ENCODE measurements at places on chromosomes 6 and 20.

GRCh38 chr6:104506429-104506828 lies 353.3 kb downstream of the HACE1 start:
- DNase-seq = no peak

DNA sequence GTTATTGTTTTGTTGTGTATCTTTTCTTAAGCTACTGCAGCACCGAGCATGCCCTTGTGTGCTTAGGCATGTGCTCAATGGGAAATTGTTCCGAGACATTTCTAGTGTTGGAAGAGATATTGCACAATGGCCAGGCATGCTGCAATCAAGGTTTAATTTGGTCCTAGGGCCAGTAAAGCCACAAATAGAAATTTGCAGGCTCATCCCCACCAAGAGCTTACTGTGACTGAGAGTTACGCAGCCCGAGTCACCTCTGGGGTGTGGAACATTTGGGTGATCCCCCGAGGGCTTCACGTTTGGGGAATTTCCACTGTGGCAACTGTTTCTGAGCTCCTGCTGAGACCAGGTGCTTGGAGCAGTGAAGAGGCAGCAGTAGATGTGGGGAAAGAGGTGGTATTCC lies 65.8 kb downstream of the ADTRP start:
- DNase-seq = no peak

DNA sequence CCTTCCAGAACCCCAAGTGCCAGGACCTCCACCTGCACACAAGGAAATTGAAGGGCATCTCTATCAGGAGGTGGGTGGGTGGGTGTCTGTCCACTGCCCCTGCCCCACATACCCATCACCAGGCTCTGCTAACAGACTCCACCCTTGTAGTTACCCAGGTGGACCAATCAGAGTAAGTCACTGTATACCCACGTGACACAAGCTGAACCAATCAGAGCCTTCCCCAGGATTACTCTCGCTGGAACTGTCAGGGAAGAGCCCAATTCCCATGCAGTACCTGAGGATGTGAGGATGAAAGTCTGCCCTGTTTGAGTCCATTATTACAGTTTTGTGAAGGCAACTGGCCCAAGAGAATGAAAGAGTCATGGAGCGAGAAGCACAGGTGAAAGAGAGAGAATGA lies 4.2 kb downstream of the OCSTAMP start:
- no peak for DNase-seq

- no peak for DNase-seq
Measured at GRCh38 chr20:17967521-17968365, 851 bp downstream of the SNX5 start.

DNA sequence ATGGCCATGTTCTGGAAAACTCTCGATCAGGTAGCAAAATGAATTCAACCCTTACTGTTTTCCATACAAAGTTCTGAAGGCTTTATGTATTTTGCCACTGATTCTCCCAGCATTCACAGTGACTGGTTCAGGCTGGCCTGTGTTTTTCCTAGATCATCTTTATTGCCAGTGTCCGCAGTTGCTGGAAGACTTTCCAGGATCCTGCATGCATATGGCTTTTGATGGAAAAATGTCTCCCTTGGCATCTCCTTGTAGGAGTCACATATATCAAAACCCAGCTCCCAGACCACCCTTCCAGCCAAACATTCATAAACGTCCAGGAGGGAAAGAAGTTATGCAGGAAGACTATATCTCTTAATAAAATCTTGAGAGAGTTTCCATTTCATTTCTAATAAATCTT lies 588.8 kb downstream of the MAFB start:
- no peak for DNase-seq

DNA sequence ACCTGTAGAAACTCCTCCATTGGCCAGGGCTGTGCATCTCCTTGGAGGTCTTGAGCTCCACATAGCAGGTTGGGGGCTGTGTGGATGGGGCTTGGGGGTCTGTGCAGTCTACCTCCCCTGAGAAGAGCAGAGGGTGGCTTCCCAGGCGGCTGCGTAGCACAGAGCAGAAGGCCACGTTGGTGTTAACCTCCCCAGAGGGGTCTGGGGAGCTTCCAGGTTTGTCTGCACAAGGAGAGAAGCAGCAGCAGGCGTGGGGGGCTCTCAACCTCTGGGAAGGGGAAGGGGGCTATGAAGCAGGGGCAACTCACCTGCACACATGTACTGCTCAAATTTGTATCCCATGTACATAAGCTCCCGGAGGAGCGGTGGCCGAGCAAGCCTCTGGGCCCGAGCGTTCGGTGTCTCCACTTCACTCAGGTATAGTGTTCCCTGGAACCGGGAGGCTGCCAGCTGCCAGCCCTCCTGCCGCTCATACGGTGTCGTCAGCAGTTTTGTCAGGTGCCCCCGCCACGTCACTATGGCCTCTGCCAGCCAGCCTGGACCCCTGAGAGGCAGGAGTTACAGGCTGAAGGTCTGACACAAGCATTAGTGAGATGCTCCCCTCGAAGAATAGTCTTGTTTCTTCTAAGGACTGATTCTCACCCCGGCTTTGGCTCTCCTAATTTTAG lies 1.2 kb downstream of the DXO start:
- peak; percentile 29 for DNase-seq

DNA sequence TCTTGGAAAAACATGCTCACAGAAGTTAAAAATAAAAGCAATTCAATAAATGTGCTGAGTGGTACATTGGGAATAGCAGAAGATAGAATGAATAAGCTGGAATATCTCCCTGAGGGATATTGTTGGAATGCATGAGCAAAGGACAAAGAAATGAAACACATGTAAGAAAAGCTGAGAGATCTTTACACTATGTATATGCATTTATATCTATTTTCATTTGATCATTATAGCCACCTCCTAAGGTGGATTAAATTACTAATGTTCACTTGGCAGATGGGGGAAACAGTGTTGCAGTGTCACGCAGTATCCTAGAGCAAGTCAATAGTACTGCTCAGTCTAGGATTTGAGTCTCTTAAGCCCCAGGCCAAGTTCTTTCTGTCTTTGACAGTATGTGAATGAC lies 542.0 kb upstream of the MARCKS start:
- DNase-seq = no peak

DNA sequence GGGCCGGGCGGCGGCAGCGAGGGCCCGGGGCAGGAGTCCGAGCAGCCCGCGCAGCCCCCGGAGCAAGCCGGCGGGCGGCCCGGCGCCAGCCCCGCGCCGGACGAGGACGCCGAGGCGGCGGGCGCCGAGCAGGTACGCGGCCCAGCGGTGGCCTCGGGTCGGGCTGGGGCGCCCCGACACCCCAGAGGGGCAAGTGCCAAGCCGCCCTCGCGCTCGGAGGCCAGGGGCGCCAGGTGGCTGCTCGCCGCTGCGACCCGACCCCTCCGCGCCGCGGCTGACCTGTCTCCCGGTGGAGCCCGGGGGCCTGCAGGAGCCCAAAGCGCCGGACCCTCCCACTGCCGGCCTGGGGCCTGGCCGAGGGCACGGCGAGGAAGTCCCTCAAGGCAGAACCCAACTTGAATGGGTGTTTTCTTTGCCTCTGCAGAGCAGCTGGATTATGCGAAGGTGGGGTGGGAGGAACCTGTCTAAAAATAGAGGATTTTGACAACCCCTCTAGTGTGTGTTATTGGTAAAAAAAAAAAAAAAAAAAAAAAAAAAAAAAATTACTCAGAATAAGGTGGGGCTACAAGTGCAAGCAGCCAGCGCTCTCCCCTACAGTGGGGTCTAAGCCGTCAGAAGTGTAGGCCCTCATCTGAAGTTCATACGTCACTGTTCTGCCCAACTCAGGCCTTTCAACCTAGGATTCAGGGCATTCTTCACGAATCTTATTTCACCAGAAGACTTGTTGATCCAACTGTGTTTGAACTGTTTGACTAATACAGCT lies 609 bp downstream of the OGFRL1 start:
- DNase-seq = peak; percentile 3

- DNase-seq = no peak
Measured at GRCh38 chr6:82924799-82925535, 140.7 kb downstream of the UBE3D start.

DNA sequence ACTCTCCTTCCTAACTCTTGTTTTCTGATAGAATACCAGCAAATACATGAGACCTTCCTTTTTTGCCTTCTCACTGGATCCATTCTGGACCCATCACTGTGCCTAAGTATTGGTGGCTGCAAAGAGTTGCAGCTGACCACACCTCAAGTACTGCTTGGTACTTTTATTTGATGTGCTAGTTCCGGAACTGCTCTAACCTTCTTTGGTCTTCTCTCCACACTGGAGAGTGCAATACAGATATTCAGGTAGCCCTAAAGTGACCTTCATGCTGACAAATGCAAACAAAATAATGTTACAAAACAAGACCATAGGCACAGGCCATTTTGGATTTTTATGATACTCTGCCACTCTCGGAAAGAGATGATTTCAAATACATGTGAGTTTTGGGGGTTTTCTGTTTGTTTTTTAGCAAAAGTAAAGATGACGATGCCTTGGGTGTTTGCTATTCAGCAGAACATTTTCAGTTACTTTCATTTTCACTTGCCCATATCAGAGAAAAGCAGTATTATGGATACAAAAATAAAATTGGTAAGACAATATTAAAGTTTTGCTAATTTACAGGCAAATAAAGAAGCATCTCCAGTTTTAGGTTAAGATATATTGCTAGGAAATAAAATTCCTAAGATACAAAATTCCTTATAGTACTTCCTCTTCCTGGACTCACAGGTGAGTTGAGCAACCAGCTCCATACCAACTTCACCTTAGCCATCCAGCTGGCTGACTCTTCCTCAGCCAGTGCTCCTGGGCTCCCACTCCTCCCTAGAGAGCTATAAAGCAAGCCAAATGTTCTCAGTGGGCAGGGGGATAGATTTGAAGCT lies 42.0 kb downstream of the PTPRK start:
- peak; percentile 16 for DNase-seq

- DNase-seq = no peak
Measured at GRCh38 chr6:164015088-164015484, 600.6 kb downstream of the QKI start.

Data from NCI-H1092 treated with DMSO at 0.1 percent for 48 hours (cell line).